ENCODE measurements at places on chromosomes 16 and 17.

DNA sequence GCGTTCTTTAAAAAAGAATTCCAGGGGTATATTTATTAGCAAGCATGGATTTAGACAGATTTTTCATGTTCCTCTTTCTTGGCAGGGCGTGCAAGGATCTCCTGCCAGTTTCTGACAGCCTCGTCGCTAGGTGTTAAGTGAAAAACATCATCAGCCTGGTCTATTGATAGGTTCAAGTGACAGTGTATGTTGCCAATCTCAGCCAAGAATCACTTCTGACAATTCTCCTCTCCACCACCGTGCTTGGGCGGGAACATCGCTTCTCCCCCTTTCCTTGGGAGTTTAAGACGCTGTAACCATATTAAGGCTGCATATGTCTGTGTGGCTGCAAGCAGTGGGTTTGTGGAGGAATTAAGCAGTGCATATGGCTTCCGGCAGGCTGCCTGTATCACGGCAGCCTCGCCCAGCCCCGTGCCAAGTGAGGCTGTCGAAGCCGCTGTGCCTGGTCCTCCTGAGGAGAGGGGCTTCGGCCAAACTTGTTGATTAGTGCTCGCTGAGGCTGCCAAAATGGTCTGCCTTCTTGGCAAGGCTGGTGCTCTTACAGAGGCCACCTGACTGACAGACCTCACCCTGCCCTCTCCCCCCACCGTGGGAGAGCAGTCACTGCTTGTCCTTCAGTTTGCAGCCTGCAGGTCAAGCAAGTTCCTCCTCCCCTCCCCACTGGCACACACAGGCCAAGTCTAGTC, 132.2 kb upstream of the MPHOSPH6 start:
- DNase-seq = no peak

GRCh38 chr17:27283060-27283459, 10.9 kb upstream of the WSB1 start:
- DNase-seq = no peak

DNA sequence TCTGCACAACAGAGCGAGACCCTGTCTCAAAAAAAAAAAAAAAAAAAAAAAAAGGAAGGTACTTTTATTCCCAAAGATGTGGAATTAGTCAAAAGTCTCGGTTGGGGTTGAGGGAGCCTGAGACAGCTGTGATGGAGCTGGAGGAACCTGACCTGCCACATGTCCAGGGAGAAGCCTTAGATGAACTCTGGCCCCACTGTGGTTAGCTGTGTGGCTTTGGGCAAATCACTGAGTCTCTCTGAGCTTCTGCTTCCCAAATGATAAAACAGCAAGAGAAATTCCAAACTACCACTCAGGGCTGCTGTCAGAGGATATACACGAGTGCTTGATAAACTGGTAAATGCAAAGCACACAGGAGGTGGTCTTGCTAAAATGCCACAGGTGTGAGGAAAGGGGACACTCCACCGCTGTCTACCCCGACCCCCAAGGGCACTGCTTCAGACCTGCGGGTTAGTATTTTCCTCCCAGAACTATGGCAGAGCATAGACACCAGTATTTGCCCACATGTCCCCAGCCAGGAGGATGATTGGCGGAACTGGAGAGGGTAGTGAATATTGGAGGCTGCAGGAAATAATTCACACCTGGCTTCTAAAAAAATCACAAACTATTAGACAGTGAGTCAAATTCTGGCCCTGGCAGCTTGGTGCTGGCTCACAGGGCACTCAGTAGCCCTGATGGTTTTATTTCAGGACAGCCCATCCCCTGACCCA, 14.7 kb downstream of the DRC3 start:
- DNase-seq = no peak

- DNase-seq = peak; percentile 34
Observed at GRCh38 chr16:82835487-82836155, 208.9 kb downstream of the CDH13 start.

DNA sequence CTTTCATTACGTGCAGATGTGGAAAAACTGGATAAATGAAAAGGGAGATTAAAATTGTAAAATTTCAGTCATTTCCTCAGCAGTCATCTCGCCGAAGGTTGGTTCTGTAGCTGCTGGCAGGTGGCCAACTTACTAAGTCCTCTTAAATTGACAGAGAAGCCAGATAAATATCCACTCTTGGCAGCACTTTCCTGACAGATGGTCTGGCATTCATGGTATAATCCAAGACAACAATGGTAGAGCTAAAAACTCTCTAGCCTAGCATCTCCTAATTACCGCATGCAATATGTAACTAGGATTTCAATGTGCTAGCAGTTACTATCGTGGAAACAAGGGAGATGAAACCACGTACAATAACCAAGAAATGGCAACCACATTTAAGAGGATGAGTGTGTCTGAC, 306.3 kb downstream of the CNTNAP4 start:
- peak; percentile 3 for DNase-seq

Measured in astrocyte of the spinal cord (primary cell).